Activated CD8-positive, alpha-beta memory T cell treated with anti-CD3 and anti-CD28 coated beads, Interleukin-2, amount 10 ng/mL, durations not matched to agents 7 days and 5 days (primary cell): ENCODE measurements at places on chromosomes 1 and 21. TPM values are rescaled to one million over a fixed set of nuclear protein-coding genes. Genes with fewer than 3 reads are reported as not detected.
A peak's percentile ranks its signal among the peaks of the same experiment; 100 is the strongest.

The HUNK gene
- total RNA-seq, result not detected

The THEMIS2 gene
- total RNA-seq, result 23.4 TPM

The GJC2 gene
- total RNA-seq, result 1.8 TPM

The ATAD3C gene
- 0.38 TPM for total RNA-seq

The BTG2 gene
- 142 TPM for total RNA-seq

The SYNC gene
- not detected for total RNA-seq

The UBXN10 gene
- 1.1 TPM for total RNA-seq

The ESPN gene
- 0.89 TPM for total RNA-seq

The LMNA gene
- total RNA-seq, result 41.9 TPM

The AHCTF1 gene
- total RNA-seq, result 37.1 TPM

The RIPPLY3 gene
- total RNA-seq, result not detected

DNA sequence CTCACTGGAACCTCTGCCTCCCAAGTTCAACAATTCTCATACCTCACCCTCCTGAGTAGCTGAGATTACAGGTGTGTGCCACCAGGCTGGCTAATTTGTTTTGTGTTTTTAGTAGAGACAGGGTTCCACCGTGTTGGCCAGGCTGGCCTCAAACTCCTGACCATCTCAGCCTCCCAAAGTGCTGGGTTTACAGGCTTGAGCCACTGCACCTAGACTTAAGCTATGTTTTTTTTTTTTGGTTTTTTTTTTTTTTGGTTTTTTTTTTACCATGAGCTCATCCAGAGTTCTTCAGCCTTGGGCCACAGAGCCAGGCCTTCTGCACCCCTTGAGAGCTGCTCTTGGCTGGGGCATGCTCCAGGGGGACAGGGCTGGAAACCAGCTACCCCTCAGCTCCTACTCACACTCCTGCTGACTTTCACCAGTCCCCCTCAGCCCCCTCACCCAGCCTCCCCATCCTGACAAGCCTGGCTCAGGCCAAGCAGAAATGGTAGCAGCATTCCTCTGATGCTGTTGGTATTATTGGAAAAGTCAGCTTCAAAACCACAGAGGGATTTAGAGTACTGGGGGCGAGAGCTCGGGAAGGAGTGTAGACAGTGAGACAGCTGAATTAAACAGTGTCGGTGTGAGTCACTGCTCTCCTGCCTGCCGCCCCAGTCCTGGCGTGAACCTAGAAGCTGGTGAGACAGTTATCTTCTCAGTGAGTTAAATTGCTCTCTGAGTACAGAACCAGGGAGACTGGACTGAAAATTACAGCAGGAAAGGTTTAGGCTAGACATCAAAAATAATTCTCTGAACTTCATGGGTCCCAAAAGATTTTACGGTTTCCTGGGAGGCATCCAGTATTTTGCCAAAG is 63.7 kb downstream of the NAV1 start:
- no peaks in the 10 kb centered on the region for H3K27me3 ChIP-seq
- DNase-seq, result no peak
- H3K36me3 ChIP-seq, result no peaks in the 10 kb centered on the region

- H3K4me1 ChIP-seq, result no peaks in the 10 kb centered on the region
- H3K27me3 ChIP-seq, result peaks cover 28% of the 10 kb centered on the region
- no peak overlapping the region for H3K27ac ChIP-seq
- no peak for DNase-seq
- no peaks in the 10 kb centered on the region for H3K36me3 ChIP-seq
These were observed 76.0 kb upstream of the CTTNBP2NL start for GRCh38 chr1:112320058-112320457.

DNA sequence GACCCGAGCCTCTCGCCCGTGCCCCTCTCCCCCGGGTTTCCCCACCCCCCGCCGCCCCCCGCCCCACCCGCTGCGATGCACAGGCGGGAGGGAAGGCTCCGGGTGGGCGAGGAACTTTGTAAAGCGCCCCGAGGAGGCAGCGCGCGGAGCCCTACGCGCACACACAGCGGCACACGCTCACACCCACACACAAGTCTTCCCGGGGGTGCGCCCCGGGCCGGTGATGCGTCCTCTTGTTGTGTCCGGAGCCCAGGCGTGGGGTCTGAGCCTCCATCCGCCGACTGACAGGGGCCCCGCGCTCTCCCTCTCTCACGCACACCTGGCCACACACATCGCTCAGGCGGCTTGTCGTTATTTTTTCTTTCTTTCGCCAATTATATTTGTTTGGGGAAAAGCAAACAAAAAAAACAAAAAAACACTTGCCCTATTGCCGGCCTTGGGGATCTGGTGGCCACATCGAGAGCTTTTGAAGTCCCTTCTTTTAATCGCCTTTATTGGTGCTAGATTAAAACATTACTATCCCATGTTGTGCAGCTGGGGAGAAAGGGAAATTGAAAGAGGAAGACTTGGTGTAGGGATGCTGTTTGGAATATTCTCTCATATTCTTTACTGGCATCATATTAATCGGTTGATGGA is 770 bp downstream of the NTNG1 start:
- no peak for DNase-seq
- peaks cover 67% of the 10 kb centered on the region for H3K27me3 ChIP-seq
- peaks cover 13% of the 10 kb centered on the region for H3K4me1 ChIP-seq
- peak overlapping the region; percentile 64 for H3K4me3 ChIP-seq
- H3K27ac ChIP-seq, result no peak overlapping the region

GRCh38 chr1:229091721-229092136 is 179.2 kb upstream of the RAB4A start:
- no peak overlapping the region for H3K27ac ChIP-seq
- no peak overlapping the region for H3K4me3 ChIP-seq
- H3K4me1 ChIP-seq, result peaks cover 5% of the 10 kb centered on the region
- no peak for DNase-seq

DNA sequence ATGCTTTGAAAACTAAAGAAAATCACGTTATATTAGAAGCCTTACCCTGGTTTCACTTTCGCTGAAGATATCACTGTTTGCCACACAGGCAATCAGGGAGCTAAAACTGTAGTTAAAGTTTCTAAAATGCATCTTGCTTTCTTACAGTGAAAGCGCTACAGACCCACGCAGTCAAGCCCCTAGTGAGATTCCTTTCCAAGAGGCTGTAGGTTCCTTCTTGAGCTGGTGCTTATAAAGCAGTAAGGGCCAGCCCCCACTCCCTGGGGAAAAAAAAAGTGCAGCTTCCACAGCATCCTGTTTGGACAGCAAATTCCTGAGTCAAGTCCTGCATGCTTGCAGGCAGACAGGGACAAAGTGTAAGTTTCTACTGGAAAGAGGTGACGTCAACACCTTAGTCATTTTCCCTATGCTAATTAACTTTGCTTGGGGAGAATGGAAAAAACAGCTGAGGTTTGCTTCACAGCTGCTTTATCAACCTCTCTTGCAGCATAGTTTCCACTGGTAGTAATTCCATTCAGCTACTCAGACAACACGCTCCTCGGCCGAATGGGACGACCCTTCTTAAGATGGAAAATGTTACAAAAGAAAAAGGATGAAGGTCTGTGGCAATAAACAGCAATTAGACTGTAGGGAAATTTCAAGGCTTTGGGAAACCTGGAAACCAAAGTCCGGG is 14.7 kb upstream of the KCNE1 start:
- peaks cover 11% of the 10 kb centered on the region for H3K4me1 ChIP-seq
- H3K27me3 ChIP-seq, result no peaks in the 10 kb centered on the region
- peak overlapping the region; percentile 12 for H3K27ac ChIP-seq
- DNase-seq, result no peak

DNA sequence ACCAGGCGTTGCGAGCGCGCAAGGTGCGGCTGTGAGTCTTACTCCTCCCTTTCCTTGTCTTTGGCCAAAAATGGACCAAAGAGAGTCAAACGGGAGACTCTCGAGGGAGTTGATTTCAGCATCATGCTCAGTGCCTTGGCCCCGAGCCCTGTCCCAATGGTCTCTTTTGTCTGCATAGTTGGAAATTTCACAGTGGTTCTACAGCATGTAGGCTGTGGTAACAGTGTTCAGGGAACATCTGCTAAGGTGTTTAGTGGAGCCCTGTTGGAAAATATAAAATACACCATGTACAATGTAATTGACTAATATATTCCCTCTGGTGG is 2.7 kb downstream of the CACNA1E start:
- no peak overlapping the region for H3K27ac ChIP-seq
- no peak for DNase-seq
- H3K27me3 ChIP-seq, result peaks cover 93% of the 10 kb centered on the region
- H3K36me3 ChIP-seq, result no peaks in the 10 kb centered on the region
- peaks cover 3% of the 10 kb centered on the region for H3K4me1 ChIP-seq

- H3K36me3 ChIP-seq, result no peaks in the 10 kb centered on the region
- H3K27ac ChIP-seq, result no peak overlapping the region
- no peak for DNase-seq
These were observed 50.9 kb downstream of the PRDM15 start for GRCh38 chr21:41827951-41828883.

GRCh38 chr1:170133766-170134495 is 11.8 kb upstream of the NTMT2 start:
- no peak for DNase-seq
- H3K27me3 ChIP-seq, result peaks cover 6% of the 10 kb centered on the region
- no peak overlapping the region for H3K4me3 ChIP-seq
- no peak overlapping the region for H3K27ac ChIP-seq
- no peaks in the 10 kb centered on the region for H3K4me1 ChIP-seq
- H3K36me3 ChIP-seq, result no peaks in the 10 kb centered on the region

GRCh38 chr1:231357831-231358354 is 19.8 kb downstream of the SPRTN start:
- peak overlapping the region; percentile 69 for H3K27ac ChIP-seq
- H3K36me3 ChIP-seq, result peaks cover 16% of the 10 kb centered on the region
- no peaks in the 10 kb centered on the region for H3K27me3 ChIP-seq
- peak; percentile 47 for DNase-seq

DNA sequence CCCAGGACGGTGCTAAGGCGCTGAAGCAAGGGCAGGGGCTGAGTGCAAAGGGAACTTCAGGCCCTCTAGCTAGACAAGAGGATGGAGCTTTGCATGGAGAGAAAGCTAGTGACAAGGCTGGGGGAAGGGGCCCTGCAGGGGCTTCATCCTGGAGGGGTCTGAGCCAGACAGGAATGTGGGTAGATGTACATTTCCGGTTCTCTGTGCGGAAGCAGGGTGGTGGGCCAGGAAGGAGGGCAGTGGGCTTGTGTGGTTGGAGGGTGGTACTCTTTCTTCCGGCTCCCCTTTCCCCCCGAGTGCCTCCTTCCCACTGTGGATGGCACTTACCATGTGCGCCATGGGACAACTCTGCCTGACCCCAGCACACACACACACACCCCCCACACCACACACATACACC is 1.5 kb downstream of the KISS1 start:
- peaks cover 27% of the 10 kb centered on the region for H3K27me3 ChIP-seq
- peaks cover 3% of the 10 kb centered on the region for H3K4me1 ChIP-seq
- DNase-seq, result no peak
- no peak overlapping the region for H3K27ac ChIP-seq
- H3K36me3 ChIP-seq, result no peaks in the 10 kb centered on the region

DNA sequence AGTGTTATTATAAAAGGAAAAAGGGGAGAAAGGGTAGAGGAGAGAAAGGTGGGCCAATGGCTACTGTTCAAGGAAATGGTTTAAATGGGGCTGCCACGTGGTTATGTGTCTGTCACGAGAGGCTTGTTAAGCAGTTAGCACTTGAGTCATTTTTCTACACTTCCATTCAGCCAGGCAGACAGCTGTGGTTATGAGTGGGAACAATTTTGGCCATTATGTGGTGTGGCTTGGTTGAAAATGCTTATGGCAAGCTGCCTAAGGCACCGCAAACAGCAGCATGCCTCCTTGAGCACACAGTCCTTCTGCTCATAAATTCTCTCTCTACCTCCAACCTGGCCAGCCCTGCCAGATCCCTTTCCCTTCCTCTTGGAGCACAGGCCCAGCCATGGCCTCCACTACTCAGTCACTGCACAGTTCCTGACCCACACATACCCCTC is 3.2 kb upstream of the SRM start:
- H3K36me3 ChIP-seq, result peaks cover 38% of the 10 kb centered on the region
- peak overlapping the region; percentile 31 for H3K4me3 ChIP-seq
- peak; percentile 92 for DNase-seq
- peak overlapping the region; percentile 93 for H3K27ac ChIP-seq

DNA sequence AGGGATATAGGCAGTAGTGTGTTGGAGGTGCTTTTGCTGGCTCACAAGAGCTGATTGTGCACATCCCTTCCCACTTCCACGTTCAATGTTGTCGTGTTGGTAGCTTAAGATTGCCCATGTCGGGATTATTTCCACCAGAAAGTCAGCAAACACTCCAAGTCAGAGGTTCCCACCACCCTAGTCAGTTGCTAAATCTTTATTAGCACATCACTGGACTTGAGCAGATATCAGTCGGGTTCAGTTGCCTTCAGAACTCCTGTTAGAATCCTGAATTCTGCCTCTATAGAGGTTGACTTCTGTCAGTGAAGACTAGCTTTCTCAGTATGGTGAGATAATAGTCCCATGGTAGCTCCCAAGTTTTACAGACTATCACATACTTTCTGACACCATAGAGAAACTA is 10.5 kb downstream of the AGL start:
- no peaks in the 10 kb centered on the region for H3K27me3 ChIP-seq
- DNase-seq, result no peak
- H3K36me3 ChIP-seq, result peaks cover 32% of the 10 kb centered on the region
- H3K4me1 ChIP-seq, result no peaks in the 10 kb centered on the region
- H3K4me3 ChIP-seq, result no peak overlapping the region
- H3K27ac ChIP-seq, result no peak overlapping the region

- H3K4me1 ChIP-seq, result no peaks in the 10 kb centered on the region
- no peak overlapping the region for H3K4me3 ChIP-seq
- no peaks in the 10 kb centered on the region for H3K36me3 ChIP-seq
- no peak for DNase-seq
- H3K27ac ChIP-seq, result no peak overlapping the region
These were observed 162.3 kb downstream of the TGFB2 start for GRCh38 chr1:218507355-218508002.

DNA sequence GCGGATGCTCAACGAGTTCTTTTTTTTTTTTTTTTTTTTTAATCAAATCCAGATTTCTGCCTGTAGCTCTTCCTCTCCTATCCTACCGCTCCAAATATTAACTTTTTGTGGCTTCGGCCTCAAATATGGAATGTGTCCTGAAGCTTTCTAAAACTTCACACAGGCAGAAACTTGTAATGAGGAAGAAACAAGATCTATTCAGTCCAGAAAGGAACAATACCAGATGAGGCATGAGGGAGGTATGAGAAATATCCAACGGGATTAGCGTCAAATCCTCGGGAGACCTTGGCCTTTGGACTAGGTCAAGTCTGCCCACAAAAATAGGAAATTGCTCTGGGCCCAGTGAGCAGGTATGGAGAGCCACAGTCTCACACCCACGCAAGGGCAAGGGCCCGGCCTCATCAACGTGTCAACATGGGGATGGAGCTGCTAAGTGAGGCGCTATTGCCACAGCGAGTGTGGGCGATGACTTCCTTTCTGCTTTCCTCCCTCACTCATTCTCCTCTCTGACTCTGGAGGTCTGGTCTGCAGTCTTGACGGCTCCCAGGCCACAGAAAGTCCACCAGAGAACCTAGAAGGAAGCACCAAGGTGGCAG is 66.6 kb downstream of the BCAR3 start:
- no peaks in the 10 kb centered on the region for H3K36me3 ChIP-seq
- H3K4me3 ChIP-seq, result peak overlapping the region; percentile 41
- peaks cover 22% of the 10 kb centered on the region for H3K4me1 ChIP-seq
- peaks cover 57% of the 10 kb centered on the region for H3K27me3 ChIP-seq
- peak overlapping the region; percentile 70 for H3K27ac ChIP-seq

- H3K27ac ChIP-seq, result no peak overlapping the region
- H3K36me3 ChIP-seq, result peaks cover 11% of the 10 kb centered on the region
- H3K27me3 ChIP-seq, result no peaks in the 10 kb centered on the region
- peaks cover 3% of the 10 kb centered on the region for H3K4me1 ChIP-seq
- no peak overlapping the region for H3K4me3 ChIP-seq
These were observed 11.1 kb downstream of the EEIG2 start for GRCh38 chr1:108570998-108571401.

GRCh38 chr1:53088616-53089300 is 26.7 kb downstream of the PODN start:
- no peaks in the 10 kb centered on the region for H3K27me3 ChIP-seq
- no peak for DNase-seq
- H3K36me3 ChIP-seq, result no peaks in the 10 kb centered on the region
